ENCODE measurements at places on chromosomes 4 and X.

GRCh38 chr4:88964450-88964849 is 92.5 kb downstream of the FAM13A start:
- DNase-seq: no peak

DNA sequence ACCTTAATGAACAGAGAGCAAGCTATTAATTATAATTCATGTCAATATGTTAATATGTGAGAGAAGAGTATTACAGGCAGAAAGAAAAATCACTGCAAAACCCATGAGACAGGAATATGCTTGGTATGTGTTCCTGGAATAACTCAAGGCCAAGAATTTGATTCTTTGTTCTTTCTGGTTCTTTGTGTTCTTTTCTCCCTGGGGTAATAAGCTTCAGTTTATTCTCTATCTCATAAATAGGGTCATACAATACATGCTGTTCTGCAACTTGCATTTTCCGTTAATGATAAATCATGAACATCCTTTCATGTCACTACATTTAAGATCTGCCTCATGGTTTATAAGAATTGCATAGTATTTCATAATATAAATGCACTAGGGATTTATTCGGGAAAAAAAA is 16.8 kb upstream of the THOC2 start:
- DNase-seq: no peak

DNA sequence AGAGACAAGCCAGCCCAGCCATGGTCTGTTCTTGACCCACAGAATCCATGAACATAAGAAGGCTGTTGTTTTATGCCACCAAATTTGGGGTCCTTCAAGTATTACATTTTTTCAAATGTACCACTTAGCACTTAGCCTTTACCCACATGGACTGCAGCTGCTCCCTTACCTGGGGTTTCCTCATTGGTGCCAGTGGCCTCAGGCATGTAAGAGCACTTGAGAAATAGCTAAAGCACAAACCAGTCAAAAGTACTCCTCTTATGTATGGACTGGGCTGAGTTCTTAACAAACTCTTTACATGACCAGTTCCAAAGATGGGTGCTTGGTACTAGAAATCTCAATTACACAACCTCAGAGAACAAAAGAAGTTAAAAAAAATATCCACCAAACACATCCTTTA is 77.6 kb upstream of the MAP3K15 start:
- DNase-seq: no peak

- no peak for DNase-seq
Measured at GRCh38 chr4:138182838-138183426, 59.2 kb downstream of the SLC7A11 start.

Measured in activated T-cell treated with anti-CD3 and anti-CD28 coated beads, Interleukin-2, amount 50 U/mL, for 1 hour (primary cell).